ENCODE measurements at places on chromosomes 6 and 20.

- DNase-seq = no peak
These were observed 32.7 kb upstream of the CST1 start for GRCh38 chr20:23783447-23783846.

DNA sequence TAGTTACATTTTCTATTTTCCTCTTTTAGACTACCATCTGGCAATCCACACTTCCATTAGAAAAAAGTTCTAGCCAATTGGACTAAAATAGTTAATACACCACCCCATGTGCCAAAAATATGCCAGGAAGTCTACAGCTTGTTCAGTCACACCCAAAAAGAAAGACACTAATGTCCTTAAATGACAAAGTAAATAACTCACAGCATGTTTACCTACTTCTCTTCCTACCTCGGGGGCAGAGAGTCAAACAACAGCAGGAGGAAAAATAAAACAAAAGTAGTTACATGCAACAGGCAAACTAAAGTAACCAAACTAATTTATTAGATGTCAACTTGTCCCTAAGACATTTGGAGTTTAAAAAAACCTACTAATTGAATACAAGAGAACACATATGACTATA is 57.0 kb downstream of the UBE3D start:
- DNase-seq = no peak

DNA sequence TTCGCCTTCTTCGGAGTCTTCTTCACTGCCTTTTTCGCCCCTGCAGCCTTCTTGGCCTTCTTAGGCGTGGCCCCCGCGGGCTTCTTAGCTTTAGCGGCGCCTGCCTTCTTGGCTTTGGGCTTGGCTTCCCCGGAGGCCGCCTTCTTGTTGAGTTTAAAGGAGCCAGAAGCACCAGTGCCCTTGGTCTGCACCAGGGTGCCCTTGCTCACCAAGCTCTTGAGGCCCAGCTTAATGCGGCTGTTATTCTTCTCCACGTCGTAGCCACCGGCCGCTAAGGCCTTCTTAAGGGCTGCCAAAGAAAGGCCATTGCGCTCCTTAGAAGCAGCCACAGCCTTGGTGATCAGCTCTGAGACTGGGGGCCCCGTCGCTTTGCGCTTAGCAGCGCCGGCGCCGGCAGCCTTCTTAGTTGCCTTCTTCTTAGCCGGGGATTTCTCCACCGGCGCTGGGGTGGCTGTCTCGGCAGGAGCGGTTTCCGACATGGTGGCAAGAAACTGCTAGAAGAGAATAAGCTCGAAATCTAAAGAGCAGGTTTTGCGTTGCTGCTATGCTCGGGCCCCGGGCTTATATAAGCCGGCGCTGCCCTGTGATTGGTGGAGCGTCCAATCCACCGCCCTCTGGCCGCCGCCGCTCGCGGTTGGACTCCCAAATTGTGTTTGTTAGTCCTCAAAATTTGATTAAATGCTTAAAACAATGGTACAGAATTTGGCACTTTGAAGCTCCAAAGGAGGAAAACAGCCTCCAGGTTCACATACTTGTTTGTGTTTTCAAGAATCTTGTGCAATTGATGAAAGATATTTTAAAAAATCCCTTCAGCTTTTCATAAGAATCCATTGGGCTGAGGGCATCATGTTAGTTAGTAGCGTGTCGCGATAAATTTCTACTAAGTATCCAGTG is 44.9 kb downstream of the OR2B2 start:
- DNase-seq = peak; percentile 94

- no peak for DNase-seq
These were observed 185.6 kb downstream of the GJA10 start for GRCh38 chr6:90079560-90080490.

DNA sequence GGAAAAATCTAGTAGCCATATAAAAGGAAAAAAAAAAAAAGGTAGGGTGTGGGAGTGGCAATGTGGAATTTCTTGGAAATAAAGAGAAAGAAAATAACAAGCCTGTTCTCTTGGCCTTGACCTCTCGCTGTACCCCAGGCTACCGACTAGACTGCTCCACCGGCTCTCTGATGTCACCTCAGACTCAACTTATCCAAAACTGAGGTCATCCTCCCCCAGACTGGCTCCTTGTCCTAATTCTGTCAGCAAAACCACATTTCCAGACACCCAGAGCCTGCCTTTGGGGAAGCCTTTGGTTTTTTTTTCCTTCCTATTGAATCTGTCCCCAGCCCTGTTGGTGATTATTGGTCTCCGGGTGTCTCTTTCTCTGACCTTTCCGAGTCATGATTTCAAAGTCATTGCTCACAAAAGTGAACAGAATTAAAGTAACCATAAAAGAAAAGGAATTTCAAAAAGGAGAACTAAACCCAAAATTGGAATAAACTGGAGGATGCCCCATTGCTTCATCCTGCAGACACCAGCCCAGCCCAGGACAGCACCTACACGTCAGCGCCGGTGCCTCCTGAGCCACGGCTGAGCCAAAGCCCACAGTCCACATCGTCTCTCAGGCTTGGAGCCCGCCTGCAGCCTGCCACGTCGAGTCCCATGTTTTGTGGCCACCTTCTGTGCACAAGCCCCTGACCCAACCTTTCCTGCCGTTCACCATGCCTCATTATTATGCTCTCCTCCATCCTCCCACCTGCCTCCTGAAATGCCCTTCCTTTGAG is 170.7 kb downstream of the MYLK4 start:
- no peak for DNase-seq

DNA sequence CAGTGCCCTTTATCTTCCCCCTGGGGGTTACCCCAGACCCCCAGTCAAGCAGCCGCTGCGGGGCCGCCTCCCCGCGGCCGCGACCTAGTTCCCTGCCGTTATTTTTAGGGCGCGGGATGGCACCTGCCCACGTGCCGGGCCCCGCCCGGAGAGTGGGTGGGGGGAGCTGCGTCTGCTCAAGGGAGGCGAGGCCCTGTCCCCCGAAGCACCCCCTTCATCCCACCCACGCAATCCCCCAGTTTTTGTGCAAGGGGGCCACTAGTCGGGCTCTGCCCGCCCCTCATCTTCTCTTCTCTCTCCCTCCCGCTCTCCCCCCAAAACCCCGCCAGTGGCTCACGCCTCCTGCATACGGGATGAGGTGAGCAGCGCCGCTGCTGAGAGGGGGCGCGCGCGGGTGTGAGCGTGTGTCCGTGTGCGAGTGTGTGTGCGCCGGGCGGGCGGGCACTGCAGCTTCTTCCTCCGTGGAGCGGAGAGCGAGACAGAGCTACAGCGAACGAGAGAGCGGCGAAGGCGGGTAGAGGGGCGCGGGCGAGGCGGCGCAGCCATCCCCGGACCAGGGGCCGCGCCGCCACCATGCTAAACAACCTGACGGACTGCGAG is at the start of gene SLC12A5:
TSS of gene SLC12A5 (plus strand) at position 444 of the 600 bp plus-strand sequence. CDS start at position 574, 130 bp downstream.
- no peak for DNase-seq

GRCh38 chr20:31840906-31841816 is 4.2 kb downstream of the FOXS1 start:
- no peak for DNase-seq

GRCh38 chr20:6966721-6967120 is 199.2 kb downstream of the BMP2 start:
- no peak for DNase-seq
